ENCODE measurements at places on chromosomes 13 and 19. TPM values are rescaled to one million over a fixed set of nuclear protein-coding genes. Genes with fewer than 3 reads are reported as not detected.

GRCh38 chr13:65921933-65922332 is 1308.2 kb downstream of the PCDH9 start:
- no peak for ATAC-seq

DNA sequence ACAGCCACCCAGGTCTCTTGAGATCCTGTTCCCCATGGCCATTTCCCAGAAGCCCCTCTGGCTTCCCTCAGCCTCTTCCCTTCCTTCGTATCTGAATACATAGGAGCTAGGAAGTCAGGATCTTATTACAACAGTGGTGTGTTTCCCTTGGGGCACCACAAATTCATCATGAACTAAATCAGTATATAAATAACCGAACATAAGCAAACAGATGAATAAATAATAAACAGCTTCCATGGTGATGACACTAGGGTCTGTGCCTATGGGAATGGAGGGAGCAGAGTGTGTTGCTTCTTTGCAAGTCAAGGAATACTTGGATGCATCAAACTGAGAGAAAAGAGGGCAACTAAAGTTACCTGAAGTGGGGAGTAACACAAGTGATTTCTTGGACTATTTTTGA is 527.6 kb downstream of the LMO7 start:
- ATAC-seq, result no peak

The TNPO2 gene
- 89.2 TPM for total RNA-seq

The LILRA5 gene
- total RNA-seq, result 8.6 TPM

The IGFL3 gene
- not detected for total RNA-seq

The IGFLR1 gene
- 4.6 TPM for total RNA-seq

The ZNF607 gene
- total RNA-seq, result 5.5 TPM

DNA sequence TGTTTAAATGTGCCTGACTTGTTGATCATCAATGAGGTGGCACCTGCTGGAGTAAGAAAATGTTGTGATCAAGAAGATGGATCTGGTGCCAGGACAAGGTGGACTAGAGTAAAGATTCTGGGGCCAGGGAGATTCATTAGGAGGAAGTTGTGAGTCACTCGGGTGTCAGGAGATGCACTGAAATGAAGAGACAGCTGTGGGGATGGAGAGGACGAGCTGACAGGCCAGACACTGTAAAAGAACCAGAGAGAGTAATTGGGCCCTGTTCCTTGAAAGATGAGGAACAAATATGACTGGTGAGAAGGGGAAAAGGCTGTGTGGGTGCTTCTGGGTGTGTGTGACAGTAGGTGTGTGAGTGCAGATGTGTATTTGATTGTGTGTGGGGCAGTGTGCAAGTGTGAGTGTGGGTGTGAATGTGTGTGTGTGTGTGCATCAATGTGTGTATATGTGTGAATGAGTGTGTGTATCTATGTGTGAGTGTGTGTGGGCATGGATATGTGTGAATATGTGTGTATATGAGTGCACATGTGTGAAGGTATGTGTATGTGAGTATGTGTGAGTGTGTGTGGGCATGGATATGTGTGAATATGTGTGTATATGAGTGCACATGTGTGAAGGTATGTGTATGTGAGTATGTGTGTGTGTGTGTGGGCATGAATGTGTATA is 260.5 kb downstream of the RFC3 start:
- no peak for ATAC-seq

The CD177 gene
- 0.45 TPM for total RNA-seq

The DHDH gene
- total RNA-seq, result not detected

GRCh38 chr13:92097337-92097903 is 699.0 kb downstream of the GPC5 start:
- ATAC-seq, result no peak

DNA sequence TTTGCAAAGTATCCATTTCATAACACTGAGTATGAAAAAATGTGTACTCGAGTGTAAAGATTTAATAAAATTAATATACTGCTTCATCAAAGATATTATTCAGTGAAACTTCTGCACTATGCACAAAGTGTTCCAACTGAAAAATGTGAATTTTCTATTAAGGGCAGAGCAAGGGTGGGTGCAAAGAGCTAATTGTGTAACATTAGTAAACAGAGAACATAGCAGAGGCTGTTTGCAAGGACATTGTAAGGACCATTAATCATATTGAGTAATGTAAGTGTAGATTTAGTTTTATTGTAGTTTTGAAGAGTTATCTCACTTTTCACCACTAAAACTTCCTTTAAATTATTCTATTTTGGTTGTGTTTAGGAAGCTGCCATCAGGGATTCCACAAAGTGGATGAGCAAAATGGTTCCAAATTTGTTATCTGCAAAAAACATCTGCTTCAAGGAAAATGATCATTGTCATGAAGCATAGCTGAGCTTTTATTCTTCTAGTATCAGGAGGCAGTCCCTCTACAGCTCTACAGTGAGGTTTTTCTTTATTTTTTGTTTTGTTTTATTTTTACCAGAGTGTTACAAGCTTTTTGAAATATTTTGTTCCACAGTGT is 1375.4 kb downstream of the SLITRK1 start:
- no peak for ATAC-seq

DNA sequence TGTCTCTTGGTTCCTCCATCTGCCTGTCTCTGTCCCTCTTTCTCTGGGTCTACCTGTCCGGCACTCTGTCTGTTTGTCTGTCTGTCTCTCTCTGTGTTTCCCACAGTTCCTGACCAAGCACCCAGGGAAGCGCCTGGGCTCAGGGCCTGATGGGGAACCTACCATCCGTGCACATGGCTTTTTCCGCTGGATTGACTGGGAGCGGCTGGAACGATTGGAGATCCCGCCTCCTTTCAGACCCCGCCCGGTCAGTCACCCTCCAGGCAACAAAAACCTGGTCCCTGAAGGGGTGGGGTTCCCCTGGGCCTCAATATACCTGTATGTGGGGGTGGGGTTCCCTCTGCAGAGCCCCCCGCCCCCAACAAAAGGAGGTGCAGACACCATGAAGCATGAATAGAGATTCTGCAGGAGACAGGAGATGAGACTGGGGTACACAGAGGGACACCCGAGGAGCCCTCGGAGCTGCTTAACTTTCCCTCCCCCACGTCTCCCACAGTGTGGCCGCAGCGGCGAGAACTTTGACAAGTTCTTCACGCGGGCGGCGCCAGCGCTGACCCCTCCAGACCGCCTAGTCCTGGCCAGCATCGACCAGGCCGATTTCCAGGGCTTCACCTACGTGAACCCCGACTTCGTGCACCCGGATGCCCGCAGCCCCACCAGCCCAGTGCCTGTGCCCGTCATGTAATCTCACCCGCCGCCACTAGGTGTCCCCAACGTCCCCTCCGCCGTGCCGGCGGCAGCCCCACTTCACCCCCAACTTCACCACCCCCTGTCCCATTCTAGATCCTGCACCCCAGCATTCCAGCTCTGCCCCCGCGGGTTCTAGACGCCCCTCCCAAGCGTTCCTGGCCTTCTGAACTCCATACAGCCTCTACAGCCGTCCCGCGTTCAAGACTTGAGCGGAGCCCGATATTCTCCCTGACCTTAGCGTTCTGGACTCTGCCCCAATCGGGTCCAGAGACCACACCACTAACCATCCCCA is 2.6 kb upstream of the CACNG7 start:
- no peak for ATAC-seq

Measured in gastroesophageal sphincter (tissue), 4 donors.